ENCODE measurements at places on chromosomes 12 and 14.

DNA sequence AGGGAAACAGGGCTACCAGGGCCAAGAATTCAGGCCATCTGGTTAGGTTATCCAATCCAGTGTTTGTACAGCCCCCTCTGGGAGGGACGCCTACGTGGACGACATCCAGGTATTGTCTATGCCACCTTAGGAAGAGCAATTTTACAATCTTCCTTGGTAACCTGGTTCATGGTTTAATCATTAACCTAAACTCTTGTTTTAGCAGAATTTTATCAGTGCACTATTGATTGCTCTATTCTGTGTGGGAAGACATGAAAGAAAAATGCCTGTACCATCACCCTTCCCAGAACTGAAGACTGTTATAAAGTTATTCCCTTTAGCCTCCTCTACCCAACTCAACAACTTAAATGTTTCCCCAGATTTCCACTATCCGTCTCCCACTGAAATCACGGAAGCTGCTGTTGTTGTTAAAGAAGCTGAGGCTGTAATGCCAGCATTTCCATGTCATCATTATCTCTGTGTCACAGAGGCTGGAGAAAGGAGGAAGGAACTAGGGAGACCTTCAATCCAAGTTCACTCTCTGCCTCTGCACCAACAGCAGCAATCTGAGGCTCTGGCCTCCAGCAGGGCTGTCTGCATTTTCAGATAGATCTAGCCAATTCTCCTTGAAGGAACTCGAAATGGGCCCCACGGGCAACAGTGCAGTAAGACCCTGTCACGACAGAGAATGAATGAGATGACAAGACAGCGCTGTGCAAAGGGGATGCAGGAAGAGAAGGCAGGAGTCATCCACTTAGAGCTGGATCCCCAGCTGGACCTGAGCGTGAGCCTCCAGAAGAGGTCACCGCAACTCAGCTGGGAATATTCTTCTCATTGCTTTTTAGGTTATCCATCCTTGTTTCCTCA, 183.4 kb upstream of the GZMB start:
- DNase-seq = peak; percentile 10

DNA sequence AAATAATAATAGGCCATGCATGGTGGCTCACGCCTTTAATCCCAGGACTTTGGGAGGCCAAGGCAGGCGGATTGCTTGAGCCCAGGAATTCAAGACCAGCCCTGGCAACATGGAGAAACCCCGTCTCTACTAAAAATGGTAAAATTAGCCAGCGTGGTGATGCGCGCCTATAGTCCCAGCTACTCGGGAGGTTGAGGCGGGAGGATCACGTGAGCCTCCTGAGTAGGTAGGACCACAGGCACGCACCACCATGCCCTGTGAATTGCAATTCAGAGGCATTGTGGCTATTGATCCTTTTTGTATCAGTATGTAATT, 2.3 kb downstream of the ARHGDIB start:
- no peak for DNase-seq

- DNase-seq = no peak
Observed at GRCh38 chr14:23033801-23034497, 751 bp downstream of the PSMB5 start.

DNA sequence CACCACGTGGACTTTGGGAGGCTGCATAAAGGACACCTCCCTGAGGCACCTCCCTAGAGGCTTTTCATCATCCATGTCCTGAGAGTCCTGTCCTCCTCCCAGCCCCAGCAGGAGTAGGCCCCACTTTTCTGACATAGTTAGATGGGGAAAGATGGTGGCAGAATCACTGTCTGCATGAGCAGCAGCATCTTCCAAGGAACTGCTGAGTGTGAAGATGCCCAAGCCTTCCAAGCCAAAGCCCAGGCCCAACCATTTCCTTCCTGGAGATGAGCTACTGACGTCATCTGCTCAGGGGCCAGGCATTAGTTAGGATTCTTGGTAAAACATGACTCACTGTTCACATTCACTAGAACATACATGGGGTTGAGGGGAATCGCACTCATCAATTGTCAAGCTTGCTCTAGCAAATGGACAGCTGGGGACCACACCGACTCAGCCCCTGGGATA, 37.3 kb downstream of the VDR start:
- DNase-seq = no peak

DNA sequence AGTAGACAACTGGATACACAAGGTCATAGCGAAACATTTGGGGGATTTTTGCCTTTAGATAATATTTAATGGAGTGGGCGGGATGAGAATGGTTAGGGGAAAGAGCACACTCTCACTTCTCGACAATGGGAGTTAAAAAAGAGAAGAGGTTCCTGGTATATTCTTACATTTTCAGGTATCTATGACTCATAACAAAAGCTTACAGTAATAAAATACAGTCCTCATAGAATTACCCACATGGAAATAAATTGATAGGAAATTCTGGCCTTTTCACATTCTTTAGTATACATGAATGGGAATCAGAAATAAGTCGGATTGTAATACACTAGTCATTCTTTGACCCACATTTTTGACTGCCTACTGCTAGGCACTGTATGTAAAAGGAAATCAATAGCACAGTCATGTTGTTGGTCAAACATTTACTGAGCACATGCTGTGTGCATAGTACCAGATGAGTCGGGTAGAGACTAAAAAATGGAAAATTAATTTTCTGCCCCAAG, 8.2 kb upstream of the CRADD start:
- no peak for DNase-seq

DNA sequence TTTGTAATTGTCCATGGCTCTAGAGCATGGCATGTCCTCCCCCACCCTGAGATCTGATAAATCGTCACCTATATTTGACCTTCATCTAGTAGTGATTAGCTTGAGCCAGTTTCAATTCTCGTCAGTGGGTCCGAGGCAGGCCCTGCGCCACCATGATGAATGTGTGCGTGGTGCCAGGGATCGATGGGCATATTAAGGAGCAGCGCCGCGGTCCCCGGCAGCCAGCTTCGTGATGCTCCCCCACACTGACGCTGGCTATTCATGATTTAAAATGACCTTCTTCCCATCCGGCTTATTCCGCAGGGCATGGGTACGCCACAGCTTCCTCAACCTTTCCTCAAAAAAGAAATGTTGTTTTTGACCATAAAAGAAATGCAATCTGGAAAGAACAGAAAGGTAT, 68.0 kb downstream of the SLC25A47 start:
- DNase-seq = no peak

- DNase-seq = no peak
Observed at GRCh38 chr12:116242740-116243139, 34.8 kb downstream of the MED13L start.

- no peak for DNase-seq
Observed at GRCh38 chr14:102544046-102544746, 34.6 kb upstream of the ANKRD9 start.

DNA sequence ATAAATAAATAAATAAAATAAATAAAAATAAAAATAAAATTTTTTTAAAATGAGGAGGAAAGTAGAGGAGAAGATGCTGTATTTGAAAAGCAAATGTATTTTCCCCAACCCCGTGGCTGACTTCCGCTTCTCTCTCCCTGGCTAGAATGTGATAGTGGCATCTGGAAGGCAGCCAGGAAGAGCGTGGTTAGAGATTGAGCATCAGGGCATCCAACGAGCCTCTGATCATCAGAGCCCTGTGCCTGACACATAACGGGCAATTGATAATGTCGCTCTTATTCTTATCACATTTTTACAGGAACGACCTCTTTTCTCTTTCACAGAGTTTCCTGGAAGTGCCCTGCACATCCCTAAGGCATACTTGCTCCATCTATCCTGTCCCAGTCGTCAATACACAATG, 496.9 kb upstream of the TMEM132C start:
- no peak for DNase-seq

- DNase-seq = peak; percentile 76
Observed at GRCh38 chr12:103880299-103881142, 39.5 kb upstream of the NT5DC3 start.

DNA sequence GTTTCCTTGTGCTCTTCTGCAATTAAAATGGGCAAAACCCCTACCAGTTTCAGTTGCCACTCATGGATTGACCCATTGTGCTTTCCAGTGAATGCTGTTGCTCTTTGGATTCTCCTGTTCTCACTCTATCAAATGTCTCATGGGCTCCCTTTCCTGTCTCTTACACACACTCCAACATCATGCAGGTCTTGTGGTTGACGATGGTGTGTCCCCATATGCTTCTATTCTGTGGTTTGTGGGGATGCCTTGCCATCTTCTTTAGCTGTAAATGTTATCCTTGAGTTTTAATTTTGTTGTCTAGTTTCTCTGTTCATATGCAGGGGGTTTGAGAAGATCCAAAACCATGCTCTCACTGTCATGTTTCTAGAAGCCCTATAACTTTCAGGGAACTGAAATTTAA, 31.9 kb upstream of the FBXO34 start:
- DNase-seq = no peak

GRCh38 chr14:101108579-101109346, 205.2 kb upstream of the RTL1 start:
- DNase-seq = no peak

- DNase-seq = no peak
Observed at GRCh38 chr14:99522457-99522891, 41.3 kb downstream of the CCNK start.

- no peak for DNase-seq
Observed at GRCh38 chr12:52920937-52921336, 16.1 kb upstream of the KRT8 start.

GRCh38 chr12:11943919-11944700, 126.6 kb upstream of the BCL2L14 start:
- no peak for DNase-seq

DNA sequence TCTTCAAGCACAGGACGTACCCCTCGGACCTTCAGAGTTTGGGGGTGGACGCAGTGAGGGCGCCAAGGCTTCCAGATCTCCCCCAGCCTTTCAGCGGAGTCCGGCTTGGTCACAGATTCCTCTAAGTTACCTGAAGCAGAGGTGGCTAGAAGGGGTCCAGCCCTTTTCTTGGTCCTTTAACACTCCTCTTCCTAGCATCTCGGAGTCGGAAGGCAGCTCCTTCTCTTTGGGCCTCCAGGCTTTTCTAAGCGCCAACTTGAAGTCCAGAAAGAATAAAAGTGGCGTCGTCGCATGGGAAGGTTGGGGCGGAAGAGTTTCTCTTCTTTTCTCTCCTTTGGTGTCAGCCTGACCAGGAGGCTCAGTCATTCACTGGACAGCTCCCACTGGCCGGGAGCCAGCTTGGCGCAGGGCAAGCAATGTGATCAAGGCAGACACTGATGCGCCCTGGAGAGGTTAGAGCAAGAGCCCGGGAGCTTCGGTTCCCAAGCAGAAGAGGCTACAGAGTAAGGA, 9.6 kb downstream of the OR6S1 start:
- no peak for DNase-seq

GRCh38 chr14:31457665-31458659, 656 bp upstream of the DTD2 start:
- DNase-seq = no peak

DNA sequence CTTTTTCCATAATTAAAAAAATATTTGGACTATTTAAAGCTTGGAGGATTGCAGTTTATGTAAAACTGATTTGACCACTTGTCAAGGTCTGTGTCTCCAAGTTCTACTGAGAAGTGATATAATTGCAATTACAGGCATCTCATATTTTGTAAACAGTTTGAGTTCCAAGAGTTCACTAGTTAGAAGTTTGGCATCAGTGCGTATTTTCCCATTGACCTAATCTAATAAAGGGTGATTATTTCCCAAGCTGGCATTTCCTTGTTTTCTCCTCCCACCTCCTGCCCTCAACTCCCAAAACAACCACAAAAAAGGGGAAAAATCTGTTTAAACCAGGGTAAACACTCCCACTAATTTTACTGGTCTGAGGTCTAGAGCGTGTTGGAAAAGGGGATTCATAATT, 3.0 kb upstream of the MYF6 start:
- no peak for DNase-seq

DNA sequence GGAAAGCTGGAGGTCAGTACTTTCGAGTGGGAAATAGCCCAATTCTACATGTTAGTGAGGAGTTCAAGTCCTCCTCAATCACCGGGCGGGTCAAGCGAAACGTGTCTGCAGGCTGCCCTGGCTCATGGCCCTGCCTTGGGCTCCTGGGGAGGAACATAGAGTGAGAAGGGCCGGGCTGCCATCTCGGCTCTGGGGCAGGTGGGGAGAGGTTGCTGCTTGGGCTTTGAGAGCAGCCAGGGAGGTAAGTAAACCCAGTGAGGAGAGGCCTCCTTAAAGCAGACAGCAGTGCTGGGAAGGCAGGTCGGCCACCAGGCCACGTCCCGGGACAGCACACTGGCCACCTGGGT, 32.0 kb upstream of the UBC start:
- no peak for DNase-seq

DNA sequence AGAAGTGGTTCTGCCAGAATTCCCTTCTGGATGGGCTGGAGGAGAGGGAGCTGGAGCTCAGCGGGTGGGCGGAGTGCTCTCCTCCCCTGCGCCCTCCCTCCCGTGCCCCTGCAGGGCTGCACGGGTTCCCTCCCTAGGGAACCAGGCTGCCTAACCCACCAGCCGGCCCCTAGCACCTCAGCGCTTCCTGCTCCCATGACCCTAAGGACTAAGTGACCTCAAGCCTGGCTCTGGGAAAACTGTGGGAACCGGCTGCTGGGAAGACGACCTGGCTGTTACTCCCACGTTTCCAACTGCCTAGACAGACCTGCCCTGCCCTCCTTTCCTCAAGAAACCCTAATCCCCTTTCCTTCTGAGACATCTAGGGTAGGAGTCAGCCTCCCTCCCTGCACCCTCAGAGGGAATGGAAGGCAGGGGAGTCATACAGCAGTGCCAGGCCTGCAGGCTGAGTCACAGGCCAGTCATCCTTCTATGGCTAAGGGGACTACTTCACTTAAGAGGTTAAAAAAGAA, 31.5 kb downstream of the SLC6A12 start:
- no peak for DNase-seq

DNA sequence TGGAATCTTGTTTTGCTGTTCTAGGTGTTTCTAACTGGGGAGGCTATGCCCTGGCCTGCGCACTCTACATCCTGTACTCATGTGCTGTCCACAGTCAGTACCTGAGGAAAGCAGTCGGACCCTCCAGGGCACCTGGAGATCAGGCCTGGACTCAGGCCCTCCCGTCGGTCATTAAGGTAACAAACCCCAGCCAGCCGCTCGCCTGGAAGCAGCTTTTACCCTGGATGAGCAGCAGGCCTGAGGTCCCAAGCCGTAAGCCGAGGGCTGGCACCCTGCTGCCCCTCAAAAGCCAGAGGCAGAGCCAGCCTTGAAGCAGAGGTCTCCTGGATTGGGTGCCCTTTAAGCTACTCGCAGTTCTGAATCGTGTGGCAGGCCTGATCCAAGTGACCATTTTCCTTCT, 29.1 kb downstream of the GPR68 start:
- no peak for DNase-seq

GRCh38 chr14:102901633-102902032, 20.8 kb upstream of the AMN start:
- DNase-seq = no peak

DNA sequence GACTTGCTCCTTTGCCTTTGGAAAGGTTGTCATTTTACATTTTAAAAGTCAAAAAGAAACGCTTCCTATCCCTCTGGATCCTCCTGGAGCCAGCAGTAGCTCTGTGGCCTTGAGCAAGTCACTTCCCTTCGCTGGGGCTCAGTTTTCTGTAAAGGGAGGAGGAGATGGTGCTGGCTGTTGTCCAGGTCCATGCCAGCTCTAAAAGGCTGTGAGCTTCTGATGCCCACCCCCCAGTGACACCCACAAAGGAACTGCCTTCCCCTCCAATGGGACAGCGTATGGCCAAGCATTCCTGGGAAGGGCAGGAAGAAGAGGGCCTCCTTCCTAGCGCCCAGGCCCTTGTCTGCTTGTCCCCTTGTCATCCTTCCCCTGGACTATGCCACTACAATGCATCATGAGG, 81.5 kb downstream of the NTF3 start:
- DNase-seq = no peak

- peak; percentile 6 for DNase-seq
Observed at GRCh38 chr12:42691991-42692557, 102.5 kb upstream of the PRICKLE1 start.

GRCh38 chr12:88272456-88272855, 130.3 kb downstream of the TMTC3 start:
- DNase-seq = no peak
